ENCODE measurements at places on chromosomes 11 and 22. TPM values are rescaled to one million over a fixed set of nuclear protein-coding genes. Genes with fewer than 3 reads are reported as not detected.

Gene SIPA1
- total RNA-seq: 267 TPM

GRCh38 chr11:47940904-47941649 lies 39.3 kb upstream of the PTPRJ start:
- peaks cover 16% of the 10 kb centered on the region for H3K27me3 ChIP-seq
- peaks cover 10% of the 10 kb centered on the region for H3K4me1 ChIP-seq
- H3K36me3 ChIP-seq: no peaks in the 10 kb centered on the region
- no peak overlapping the region for H3K27ac ChIP-seq
- DNase-seq: no peak

- no peak for DNase-seq
- no peak overlapping the region for H3K27ac ChIP-seq
- H3K36me3 ChIP-seq: no peaks in the 10 kb centered on the region
- no peak overlapping the region for H3K4me3 ChIP-seq
- H3K4me1 ChIP-seq: no peaks in the 10 kb centered on the region
Observed at GRCh38 chr11:45331839-45332238, 45.7 kb upstream of the SYT13 start.

- H3K4me1 ChIP-seq: peaks cover 6% of the 10 kb centered on the region
- no peak for DNase-seq
- H3K27ac ChIP-seq: no peak overlapping the region
- peaks cover 4% of the 10 kb centered on the region for H3K27me3 ChIP-seq
Observed at GRCh38 chr11:128216198-128216597, 371.2 kb downstream of the ETS1 start.

GRCh38 chr11:121235057-121235456 lies 57.5 kb upstream of the SC5D start:
- H3K36me3 ChIP-seq: no peaks in the 10 kb centered on the region
- H3K4me1 ChIP-seq: peaks cover 38% of the 10 kb centered on the region
- H3K27me3 ChIP-seq: peaks cover 7% of the 10 kb centered on the region
- H3K4me3 ChIP-seq: no peak overlapping the region
- peak overlapping the region; percentile 1 for H3K27ac ChIP-seq

Gene ART1
- not detected for total RNA-seq

DNA sequence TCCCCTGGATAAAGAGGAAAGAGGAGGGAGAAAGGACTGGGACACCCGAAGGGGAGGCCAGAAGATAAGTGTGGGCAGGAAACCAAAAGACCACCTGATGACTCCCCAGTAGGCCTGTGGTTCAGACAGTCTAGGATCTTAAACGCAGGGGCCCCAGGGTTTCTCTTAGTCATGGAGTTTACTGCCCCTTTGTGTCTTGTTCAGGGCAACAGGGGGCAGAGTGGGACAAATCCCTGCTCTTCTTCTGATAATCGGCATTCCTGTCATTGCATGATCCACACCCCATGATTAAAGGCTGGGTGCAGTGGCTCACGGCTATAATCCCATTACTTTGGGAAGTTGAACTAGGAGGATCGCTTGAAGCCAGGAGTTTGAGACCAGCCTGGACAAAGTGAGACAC lies 4.7 kb upstream of the TMPRSS13 start:
- peaks cover 3% of the 10 kb centered on the region for H3K27me3 ChIP-seq
- DNase-seq: no peak

Gene NLRX1
- 12.3 TPM for total RNA-seq

Gene RAPSN
- total RNA-seq: 0.95 TPM

DNA sequence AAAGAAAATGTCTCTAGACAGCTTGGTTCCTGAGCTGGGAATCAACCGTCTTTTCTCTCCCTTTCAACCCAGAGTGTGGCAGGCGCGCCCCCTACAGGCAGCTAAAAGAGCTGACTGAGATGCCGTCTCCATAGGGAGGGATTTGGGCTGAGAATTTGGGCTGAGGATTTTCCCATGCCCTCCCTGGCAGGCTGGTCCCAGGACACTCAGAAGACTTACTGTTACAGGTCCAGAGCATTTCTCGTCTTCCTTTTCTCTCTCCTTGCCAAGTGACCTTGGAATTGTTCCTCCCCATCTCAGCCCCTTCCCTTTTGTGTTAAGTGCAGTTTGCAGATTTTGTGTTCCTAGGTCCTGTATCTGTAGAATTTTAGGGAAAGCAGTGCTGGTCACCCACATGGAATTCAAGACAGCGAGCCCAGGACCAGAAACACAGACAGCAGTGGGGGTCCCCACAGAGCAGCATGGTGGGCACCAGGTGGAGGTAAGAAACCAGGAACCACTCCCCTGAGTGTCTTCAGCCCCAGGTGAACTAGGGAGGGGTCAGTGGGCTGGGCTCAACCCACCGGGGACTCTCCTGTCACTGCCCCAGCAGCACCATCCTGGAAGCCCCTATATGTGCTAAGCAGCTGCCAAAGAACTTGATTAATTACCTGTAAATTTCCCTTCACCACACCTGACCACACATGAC lies 9.9 kb upstream of the IGLL5 start:
- DNase-seq: peak; percentile 85
- H3K4me3 ChIP-seq: no peak overlapping the region
- H3K36me3 ChIP-seq: no peaks in the 10 kb centered on the region

Gene ABCC8
- total RNA-seq: not detected

DNA sequence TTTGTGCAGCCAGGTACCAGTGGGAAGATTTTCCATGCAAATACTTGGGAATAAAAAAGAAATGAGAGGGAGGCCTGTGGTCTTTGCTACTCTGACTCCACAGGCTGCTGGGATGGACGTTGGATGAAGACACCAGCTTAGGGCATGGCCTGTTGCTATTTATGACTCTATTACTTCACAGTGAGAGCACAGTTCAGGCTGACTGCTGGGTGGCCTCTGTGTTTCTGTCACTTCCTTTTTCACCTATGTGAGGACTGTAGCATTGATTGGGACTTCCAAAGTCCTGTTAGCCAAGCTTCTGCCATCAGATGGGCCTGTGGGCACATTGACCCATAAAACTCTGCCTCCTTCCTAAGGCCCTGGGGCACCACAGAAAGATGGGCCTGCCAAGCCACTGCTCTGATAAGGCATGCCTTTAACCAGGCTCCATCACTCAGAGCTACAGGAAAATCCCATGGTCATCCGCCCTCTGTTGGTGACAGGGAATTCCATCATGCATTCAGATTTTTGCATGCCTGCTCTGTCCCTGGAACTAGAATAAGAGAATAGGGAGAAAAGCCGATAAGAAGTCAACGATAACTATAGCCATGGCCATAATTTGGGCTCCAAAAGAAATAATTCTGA lies 64.6 kb downstream of the KCNJ1 start:
- peak; percentile 43 for DNase-seq
- H3K27me3 ChIP-seq: peaks cover 5% of the 10 kb centered on the region
- H3K36me3 ChIP-seq: peaks cover 76% of the 10 kb centered on the region
- H3K4me1 ChIP-seq: peaks cover 39% of the 10 kb centered on the region

GRCh38 chr11:56846631-56847576 lies 98.4 kb upstream of the OR9G4 start:
- H3K36me3 ChIP-seq: no peaks in the 10 kb centered on the region
- no peak overlapping the region for H3K4me3 ChIP-seq
- no peaks in the 10 kb centered on the region for H3K4me1 ChIP-seq

- H3K27me3 ChIP-seq: no peaks in the 10 kb centered on the region
- no peaks in the 10 kb centered on the region for H3K4me1 ChIP-seq
- H3K27ac ChIP-seq: no peak overlapping the region
Observed at GRCh38 chr11:129410395-129410960, 34.8 kb downstream of the BARX2 start.

GRCh38 chr11:132944569-132944944 lies 587.7 kb downstream of the OPCML start:
- peaks cover 24% of the 10 kb centered on the region for H3K4me1 ChIP-seq
- no peak for DNase-seq
- H3K27ac ChIP-seq: no peak overlapping the region
- H3K36me3 ChIP-seq: no peaks in the 10 kb centered on the region

- no peak for DNase-seq
- no peak overlapping the region for H3K4me3 ChIP-seq
- H3K36me3 ChIP-seq: peaks cover 8% of the 10 kb centered on the region
- peaks cover 3% of the 10 kb centered on the region for H3K4me1 ChIP-seq
- H3K27me3 ChIP-seq: peaks cover 10% of the 10 kb centered on the region
Observed at GRCh38 chr11:64853709-64854108, 9.3 kb upstream of the CDC42BPG start.

- H3K36me3 ChIP-seq: no peaks in the 10 kb centered on the region
- H3K27ac ChIP-seq: no peak overlapping the region
- no peaks in the 10 kb centered on the region for H3K27me3 ChIP-seq
- no peak overlapping the region for H3K4me3 ChIP-seq
Observed at GRCh38 chr22:39898997-39899396, 1.9 kb upstream of the GRAP2 start.

GRCh38 chr11:2270322-2271076 lies at the start of gene ASCL2:
Gene ASCL2 (minus strand): TSS chr11:2270588. CDS start chr11:2270332, 256 bp downstream.
- peak; percentile 4 for DNase-seq
- H3K4me1 ChIP-seq: peaks cover 3% of the 10 kb centered on the region
- no peak within 1 kb of the TSS for H3K4me3 ChIP-seq
- H3K27me3 ChIP-seq: peaks cover 14% of the 10 kb centered on the region
- H3K27ac ChIP-seq: no peak within 1 kb of the TSS

GRCh38 chr11:1120532-1121330 lies 37.0 kb upstream of the MUC5AC start:
- no peak for DNase-seq
- no peak overlapping the region for H3K4me3 ChIP-seq
- no peaks in the 10 kb centered on the region for H3K4me1 ChIP-seq
- peaks cover 14% of the 10 kb centered on the region for H3K27me3 ChIP-seq

DNA sequence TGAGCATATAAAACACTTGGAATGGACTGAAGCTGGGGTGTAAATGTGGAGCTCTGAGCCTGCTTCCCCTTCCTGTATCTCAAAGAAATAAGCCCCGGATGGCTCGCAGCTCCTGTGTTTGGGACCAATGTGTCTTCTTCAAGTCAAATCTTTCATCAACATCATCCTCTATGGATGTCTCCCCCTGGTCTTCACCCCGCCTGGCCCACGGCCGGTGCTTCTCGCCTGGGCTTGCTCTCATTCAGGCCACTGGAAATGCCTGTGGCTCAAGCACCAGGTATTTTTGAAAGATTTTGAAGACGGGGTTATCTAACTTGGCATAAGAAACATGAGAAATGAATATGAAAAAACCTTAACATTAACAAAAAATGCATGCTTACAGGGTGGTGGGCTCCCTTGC lies 769.8 kb downstream of the BRD1 start:
- no peak for DNase-seq
- H3K4me1 ChIP-seq: peaks cover 4% of the 10 kb centered on the region

DNA sequence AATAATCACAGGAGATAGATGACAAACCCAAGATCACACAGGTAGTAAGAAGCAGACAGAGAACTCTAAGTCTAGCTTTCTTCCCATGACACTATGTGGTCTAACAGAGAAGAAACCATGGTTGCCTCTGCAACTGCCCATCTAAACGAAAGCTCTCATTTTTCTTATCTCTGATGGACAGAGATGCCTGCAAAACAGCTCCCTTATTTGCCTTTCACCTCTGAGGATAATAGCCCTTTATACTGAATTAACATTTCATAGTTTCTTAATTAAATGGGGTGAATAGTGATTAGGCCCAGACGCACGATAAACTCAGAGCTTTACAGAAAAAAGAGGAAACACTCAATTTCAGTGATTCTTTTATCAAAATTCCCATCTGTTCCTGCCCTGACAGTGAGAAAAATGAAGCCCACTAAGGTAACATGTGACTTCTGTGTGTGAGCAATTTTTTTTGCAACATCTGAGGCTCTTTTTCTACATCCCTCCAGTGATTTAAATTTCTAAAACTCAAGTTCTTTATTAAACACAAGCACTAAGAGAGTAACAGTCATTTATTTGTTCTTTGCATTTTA lies 24.6 kb downstream of the OR2AG2 start:
- no peaks in the 10 kb centered on the region for H3K27me3 ChIP-seq
- H3K4me3 ChIP-seq: no peak overlapping the region
- DNase-seq: no peak

Gene A4GALT
- total RNA-seq: 5.3 TPM

- peaks cover 6% of the 10 kb centered on the region for H3K36me3 ChIP-seq
- H3K4me1 ChIP-seq: peaks cover 28% of the 10 kb centered on the region
- no peak for DNase-seq
- peak overlapping the region; percentile 91 for H3K27ac ChIP-seq
- peak overlapping the region; percentile 90 for H3K4me3 ChIP-seq
Observed at GRCh38 chr11:66676931-66677598, 622 bp downstream of the RBM4B start.

DNA sequence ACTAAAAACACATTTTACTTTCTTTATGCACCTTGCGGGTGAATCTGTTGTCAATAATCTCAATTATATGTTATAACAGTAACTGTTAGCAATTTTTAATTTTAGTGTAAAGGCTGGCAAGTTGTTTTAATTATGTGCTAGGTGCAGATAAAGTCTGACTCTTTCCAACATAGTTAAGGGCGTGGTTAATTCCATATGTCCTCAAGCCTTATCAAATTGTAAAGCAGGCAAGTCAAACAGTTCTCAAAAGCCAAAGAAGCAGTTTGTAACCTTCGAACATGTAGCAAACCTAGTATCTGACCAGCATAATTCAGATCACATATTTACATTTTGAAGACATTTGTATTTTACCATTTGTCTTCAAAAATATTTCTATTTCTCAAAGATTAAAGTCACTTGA lies 29.2 kb downstream of the METTL15 start:
- no peak for DNase-seq
- H3K27me3 ChIP-seq: peaks cover 7% of the 10 kb centered on the region
- no peak overlapping the region for H3K4me3 ChIP-seq
- H3K36me3 ChIP-seq: peaks cover 75% of the 10 kb centered on the region
- no peaks in the 10 kb centered on the region for H3K4me1 ChIP-seq

GRCh38 chr11:20536784-20537183 lies 62.6 kb upstream of the SLC6A5 start:
- no peak overlapping the region for H3K27ac ChIP-seq
- H3K27me3 ChIP-seq: no peaks in the 10 kb centered on the region
- no peak for DNase-seq
- H3K4me1 ChIP-seq: no peaks in the 10 kb centered on the region
- H3K4me3 ChIP-seq: no peak overlapping the region

DNA sequence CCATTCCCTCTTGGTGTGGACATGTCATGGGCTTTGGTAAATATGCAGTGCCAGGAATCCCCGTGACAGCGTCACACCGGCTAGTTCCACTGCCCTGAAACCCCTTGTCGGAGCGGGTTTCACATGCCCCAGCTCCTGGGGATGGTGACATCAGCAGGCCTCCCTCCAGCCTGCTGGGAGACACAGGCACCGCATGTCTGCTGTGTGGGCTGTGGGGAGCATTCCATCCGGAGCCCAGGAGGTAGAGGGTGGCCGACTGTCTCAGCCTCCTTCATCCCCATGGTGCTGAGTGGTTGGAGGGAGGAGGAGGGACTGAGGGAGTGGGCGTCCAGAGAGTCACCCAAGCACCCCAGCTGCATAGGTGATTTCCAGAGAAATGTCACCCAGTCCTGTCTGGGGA lies 1161.1 kb downstream of the BRD1 start:
- no peak overlapping the region for H3K27ac ChIP-seq
- no peaks in the 10 kb centered on the region for H3K4me1 ChIP-seq
- H3K27me3 ChIP-seq: peaks cover 7% of the 10 kb centered on the region
- H3K4me3 ChIP-seq: no peak overlapping the region
- DNase-seq: no peak

- peaks cover under 1% of the 10 kb centered on the region for H3K36me3 ChIP-seq
- no peak overlapping the region for H3K27ac ChIP-seq
- H3K4me3 ChIP-seq: no peak overlapping the region
- peak; percentile 84 for DNase-seq
- H3K4me1 ChIP-seq: peaks cover 47% of the 10 kb centered on the region
- no peaks in the 10 kb centered on the region for H3K27me3 ChIP-seq
Observed at GRCh38 chr11:62909107-62909894, 11.9 kb downstream of the CHRM1 start.
